Muscle of arm (tissue), 14 donors: ENCODE measurements at places on chromosomes 2 and 18. TPM values are rescaled to one million over a fixed set of nuclear protein-coding genes. Genes with fewer than 3 reads are reported as not detected.

DNA sequence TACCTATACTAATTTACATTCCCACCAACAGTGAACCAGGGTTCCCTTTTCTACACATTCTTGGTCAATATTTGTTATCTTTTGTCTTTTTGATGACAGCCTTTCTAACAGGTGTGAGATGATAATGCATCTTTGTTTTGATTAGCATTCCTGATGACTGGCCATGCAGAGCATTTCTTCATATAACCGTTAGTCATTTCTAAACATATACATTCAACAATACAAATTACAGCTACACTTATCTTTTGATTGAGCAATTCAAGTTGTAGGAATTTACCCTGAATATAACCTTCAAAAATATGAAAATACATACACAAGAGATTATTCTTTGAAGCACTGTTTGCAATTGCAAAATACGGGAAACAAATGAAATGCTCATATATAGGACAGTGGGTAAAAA lies 94.9 kb downstream of the TMEM131 start:
- no peak for DNase-seq

The PER2 gene
- 3.6 TPM for polyA plus RNA-seq

The RSAD2 gene
- polyA plus RNA-seq = not detected

The PTH2R gene
- not detected for polyA plus RNA-seq

The TXNDC2 gene
- 0.08 TPM for polyA plus RNA-seq

The TMEM163 gene
- 0.64 TPM for polyA plus RNA-seq

The ITPRIPL1 gene
- polyA plus RNA-seq = 4.1 TPM

The SPP2 gene
- polyA plus RNA-seq = not detected
